ENCODE measurements at places on chromosomes 4 and X. TPM values are rescaled to one million over a fixed set of nuclear protein-coding genes. Genes with fewer than 3 reads are reported as not detected.

Gene IL1RAPL1
- total RNA-seq = 0.06 TPM

Gene CD99
- 509 TPM for total RNA-seq

Gene FGD1
- 16.8 TPM for total RNA-seq

Gene ADH7
- total RNA-seq = not detected

Gene FDCSP
- not detected for total RNA-seq

Gene POU3F4
- not detected for total RNA-seq

Gene ITM2A
- 6.3 TPM for total RNA-seq

Gene SH3RF1
- 23.8 TPM for total RNA-seq

Gene ASB12
- total RNA-seq = not detected

Gene CPLX1
- total RNA-seq = not detected

Data from cardiac ventricle fibroblast (primary cell).